D341Med (cell line): ENCODE measurements at places on chromosomes 12 and 14.

DNA sequence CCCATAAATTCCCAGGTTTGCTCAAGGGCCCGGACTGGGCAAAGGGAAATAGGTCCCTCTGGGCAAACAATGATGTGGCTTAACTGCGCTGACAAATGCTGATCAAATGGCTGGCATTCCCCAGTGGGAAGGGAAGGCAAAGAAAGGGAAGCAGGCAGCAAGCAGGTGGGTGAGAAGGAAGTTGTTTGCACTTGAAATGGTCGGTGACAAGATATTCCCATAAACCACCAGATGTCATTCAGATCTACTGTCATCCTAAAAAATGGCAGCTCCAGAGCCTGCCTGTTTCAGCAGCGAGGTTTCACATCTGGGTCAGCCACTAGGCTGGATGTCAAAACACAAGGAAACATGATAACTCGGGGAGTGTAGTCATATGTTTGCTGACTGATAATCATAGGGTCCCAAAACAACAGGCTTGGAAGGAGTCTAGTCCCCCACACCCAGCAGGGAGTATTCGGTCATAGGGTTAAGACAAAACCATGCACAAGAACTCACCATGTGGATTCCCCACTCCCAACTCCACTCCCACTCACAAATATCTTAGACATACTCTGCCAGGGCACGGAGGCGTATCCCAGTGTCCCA is 37.9 kb upstream of the MDM1 start:
- no peak for DNase-seq

DNA sequence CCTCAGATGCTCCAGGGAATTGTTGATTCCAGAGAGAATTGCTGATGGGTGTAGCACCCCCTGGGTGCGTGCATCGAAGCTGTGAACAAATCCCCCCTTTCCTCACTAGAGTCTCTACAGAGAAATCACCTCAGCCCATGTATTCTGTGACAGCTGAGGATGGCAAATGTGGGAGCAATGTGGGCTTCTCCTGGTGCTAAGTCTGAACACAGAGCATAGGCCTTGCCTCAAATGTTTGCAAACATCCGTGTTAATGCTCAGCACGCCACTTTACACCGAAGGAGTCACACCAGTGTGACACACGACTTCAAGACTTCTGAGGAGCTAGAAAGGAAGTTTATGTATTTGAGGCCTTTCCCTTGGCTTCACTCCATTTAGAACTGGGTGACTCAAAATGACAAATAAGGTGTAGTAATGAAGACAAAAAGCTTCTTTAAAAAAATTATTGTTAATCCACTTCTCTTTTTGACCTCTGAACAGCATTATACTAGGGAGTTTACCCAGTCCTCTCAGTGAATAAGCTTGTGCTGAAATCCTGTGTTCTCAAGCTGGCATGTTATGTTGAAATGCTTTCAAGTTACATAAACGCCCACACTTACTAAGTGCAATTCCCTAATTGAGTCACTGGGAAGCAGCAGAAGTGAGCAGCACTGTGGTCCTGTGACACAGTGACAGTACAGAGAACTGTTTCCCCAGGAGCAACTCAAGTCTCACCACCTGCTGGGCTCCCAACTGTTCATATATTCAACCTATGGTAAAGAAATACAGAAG is 92.9 kb downstream of the FAR2 start:
- DNase-seq = no peak

GRCh38 chr12:131721548-131721947 is 10.7 kb downstream of the SFSWAP start:
- no peak for DNase-seq

GRCh38 chr14:33606591-33606990 is 344.3 kb downstream of the EGLN3 start:
- no peak for DNase-seq

DNA sequence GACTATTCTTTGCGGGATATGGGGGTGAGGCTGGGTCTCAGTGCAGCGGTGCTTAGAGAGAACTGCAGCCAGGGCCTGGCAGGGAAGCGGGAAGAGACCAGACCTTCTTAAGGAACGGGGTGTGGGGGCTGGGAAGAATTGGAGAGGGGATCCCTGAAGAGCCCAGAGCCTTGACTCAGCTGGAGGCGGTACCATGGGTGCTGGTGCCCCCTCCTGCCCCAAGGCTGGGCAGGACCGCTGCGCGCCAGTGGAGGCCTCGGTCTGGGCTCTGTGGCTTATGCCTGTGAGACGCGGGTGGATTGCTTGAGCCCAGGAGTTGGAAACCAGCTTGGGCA is 1.3 kb upstream of the RNU7-1 start:
- DNase-seq = no peak

- no peak for DNase-seq
Measured at GRCh38 chr14:68403191-68404145, 389.4 kb downstream of the ZFP36L1 start.

DNA sequence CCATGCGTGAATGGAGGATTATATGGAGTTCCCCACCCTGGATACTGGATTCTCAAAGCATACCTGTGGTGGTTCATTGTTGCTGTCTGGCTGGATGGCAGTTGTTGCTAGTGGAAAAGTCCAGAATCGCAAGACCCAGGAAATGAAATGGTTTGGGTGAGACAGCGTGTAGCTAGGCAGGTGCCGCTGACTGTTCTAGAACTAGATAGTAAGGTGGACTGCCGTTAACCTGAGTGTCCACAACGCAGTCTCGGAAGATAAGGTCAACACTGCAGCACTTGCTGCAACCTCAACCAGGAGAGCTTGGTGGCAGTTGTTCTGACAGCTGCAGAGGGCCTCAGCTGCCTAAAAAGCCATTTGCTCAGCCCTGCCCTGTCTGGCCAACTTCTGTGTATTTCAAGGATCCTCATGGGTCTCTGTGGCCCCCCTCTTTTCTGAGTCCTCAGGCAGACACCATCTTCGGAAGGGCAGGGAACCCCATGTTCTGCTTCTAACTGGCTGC is 15.5 kb upstream of the IRF2BPL start:
- no peak for DNase-seq

- DNase-seq = no peak
Measured at GRCh38 chr14:93955850-93956481, 20.4 kb downstream of the ASB2 start.

GRCh38 chr12:127290251-127290650 is 976.7 kb upstream of the TMEM132C start:
- DNase-seq = no peak

DNA sequence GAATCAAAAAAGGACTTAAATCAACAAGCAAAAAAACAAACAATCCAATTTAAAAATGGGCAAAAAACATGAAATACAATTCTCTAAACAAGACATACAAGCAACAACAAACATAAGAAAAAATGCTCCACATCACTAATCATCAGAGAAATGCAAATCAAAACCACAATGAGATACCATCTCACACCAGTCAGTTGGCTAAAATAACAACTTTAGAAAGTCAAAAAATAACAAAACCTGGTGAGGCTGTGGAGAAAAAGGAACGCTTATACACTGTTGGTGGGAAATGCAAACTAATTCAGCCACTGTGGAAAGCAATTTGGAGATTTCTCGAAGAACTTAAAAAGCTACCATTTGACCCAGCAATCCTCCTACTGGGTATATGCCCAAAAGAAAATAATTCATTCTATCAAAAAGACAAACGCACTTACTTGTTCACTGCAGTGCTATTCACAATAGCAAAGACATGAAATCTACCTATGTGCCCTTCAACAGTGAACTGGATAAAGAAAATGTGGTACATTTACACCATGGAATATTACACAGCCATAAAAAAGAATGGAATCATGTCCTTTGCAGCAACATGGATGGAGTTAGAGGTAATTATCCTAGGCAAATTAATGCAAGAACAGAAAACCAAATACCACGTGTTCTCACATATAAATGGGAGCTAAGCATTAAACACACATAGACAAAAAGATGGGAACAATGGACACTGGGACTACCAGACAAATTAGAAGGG is 26.9 kb downstream of the PRKD1 start:
- no peak for DNase-seq

DNA sequence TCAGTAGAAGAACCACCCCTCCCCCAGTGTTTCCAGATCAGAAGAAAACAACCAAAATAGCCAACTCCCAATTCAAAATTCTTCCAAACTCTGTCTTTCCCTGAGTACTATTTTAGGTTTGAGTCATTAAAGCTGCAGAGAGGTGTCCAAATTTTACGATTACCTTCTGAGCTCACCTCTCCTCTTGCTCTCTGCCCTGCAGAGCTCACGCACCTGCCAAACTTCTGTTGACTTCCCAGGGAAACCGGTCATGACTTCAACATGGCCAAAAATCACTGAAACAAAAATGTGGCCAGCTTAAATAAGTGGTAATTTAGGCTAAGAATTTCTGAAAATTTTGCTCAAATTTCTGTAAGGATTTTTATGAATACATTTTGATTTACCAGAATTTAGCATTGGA is 70.9 kb upstream of the OTX2 start:
- no peak for DNase-seq

- no peak for DNase-seq
Measured at GRCh38 chr12:71840231-71840847, 780 bp downstream of the TBC1D15 start.

GRCh38 chr14:32383364-32384009 is 54.4 kb downstream of the AKAP6 start:
- no peak for DNase-seq

DNA sequence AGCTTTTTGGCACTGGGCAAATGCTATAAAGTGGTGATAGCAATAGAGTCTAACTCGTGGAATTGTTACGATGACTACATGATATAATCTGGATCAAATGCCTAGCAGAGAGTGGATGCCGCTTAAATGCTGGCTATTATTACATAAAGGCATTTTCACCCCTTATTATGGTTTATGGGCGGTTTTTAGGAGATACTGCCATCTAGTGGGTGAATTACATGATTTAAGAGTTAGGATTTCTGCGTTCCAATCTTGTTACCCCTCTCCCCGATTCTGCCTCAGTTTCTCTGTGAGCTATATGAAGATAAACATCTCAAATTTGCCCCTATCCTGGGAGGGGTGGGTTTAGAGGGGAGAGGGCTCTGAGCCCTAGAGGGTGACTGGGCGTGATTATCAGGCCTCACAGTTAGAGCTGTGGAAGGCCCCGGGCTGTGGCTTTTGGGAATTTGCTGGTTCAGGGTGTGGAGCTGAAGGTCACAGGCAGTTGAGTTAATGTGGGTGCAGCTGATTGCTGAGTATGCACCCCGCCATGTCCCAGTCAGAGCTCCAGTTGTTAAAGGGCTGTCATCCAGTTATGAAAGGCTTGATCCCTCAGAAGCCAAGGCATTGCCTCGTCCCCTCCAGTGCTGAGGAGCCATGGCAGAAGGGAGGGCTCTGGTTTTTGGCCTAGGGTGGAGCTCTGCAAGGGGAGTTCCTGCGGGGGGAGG is 14.4 kb downstream of the CLSTN3 start:
- peak; percentile 71 for DNase-seq

DNA sequence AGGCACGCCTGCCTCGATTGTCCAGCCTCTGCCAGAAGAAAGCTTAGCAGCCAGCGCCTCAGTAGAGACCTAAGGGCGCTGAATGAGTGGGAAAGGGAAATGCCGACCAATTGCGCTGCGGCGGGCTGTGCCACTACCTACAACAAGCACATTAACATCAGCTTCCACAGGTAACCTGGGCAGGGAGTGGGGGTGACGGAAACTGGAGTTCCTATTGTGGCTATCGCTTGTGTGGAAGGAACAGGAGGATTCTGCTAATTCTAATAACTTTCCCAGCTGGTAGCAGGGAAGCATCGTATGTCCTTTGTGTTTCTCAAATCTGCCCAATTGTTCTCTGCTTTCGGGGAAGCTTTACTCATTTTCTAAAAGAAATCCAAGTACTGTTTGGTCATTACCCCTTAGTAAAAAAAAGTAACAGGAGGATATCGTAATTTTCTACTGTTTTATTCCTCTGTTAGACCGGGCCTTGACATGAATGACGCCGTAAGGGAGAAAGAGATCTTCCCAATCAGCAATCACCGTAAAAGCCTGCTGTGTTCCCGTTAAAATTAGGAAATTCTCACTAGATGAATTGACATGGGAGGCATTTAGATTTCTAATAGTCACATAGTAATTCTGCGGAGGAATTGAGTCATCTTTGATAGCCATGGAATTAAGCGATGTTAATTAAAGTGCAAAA is 449 bp downstream of the THAP2 start:
- DNase-seq = no peak

GRCh38 chr12:105287408-105287807 is 43.1 kb upstream of the C12orf75 start:
- DNase-seq = no peak

GRCh38 chr12:70106347-70106746 is 136.9 kb upstream of the CNOT2 start:
- DNase-seq = no peak

DNA sequence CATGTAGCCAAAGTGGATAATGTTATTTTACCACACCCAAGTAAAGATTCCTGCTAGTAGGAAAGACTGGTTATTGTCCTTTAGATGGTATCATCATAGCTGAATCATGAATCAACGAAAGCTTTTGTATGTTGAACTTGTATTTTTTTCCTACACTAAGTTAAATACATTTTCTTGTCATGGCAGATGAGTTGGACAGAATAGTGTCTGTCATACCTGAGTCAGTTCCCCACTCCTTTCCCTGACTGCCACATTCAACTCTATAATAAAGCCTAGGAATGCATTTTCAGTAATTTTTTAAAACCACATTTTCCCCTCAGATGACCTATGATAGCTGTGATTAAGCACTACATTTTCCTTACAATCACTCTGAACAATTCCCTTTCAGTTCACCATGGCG is 9.3 kb upstream of the PTHLH start:
- no peak for DNase-seq

DNA sequence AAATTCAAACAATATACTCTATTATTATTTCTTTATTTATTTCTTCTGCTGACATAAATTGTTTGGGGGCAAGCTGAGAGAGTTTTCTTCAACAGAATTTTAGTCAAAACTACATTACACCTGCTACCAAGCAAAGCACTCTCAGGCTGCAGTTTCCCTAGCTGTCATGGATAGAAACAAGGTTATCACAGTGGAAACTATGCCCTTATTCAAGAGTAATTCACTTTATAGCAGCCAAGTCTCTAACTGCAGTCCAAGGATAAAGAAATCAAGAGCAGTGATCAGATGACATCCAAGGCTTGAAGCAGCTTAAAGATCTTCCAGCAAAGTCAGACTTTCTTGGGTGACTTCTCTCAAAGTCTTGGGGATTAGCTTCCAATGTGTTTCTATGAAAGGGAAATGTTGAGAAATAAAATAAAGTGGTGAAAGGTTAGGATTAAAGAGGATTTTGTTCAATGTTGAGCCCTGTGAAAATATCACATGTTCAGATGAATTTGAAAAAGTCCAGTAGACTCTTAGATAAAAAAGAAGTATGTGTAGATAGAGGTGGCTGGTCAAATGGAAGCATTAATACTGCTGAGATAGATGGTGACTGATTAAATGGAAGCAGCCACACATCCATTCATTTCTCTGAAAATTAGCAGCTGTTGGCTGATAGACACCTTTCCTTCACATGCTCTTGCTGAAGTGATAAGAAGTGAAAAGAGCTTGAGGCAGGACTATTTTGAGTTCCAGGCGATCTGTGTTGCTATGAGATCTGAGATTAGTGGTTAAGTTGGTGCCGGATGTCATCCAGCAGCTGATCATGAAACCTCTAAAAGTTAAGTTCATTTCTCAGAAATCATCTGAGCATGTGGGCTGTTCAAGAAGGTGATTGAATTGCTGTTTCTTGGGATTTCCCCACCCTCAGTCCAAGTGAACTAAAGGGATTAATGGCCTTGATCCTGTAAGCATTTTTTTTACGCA is 257.8 kb upstream of the BTG1 start:
- DNase-seq = no peak

GRCh38 chr14:98477935-98478334 is 794.1 kb downstream of the BCL11B start:
- no peak for DNase-seq
